Activated gamma-delta T cell treated with Interleukin-2 at 50 U/mL for 16 hours (primary cell): ENCODE measurements at places on chromosomes 7 and 10.

- DNase-seq: no peak
Measured at GRCh38 chr10:49089557-49090188, 25.6 kb downstream of the VSTM4 start.

DNA sequence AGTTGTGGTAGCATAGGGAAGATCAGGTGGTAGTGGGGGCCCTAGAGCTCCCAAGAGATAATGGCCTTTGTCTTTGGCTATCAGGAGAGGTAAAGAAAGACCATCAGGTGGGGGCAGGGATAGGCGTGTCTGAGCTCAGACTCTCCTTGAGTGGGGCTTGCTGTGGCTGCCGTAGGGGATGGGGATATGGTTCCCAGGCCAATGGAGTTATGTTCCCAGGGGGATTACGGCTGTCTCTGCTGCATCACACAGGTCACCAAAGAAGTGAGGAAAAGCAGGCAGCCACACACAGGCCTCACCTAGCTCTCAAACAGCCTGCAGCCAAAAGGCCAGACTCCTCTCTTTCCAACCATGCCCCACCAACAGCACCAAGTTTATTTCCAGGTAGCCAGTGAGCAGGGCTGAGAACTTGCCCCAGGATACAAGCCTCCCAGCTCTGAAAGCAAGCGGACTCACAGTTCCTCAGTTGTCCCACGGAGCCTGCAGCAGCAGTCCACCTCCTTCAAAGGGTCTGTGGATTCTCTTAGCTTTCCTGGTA, 37.6 kb upstream of the C1QL3 start:
- no peak for DNase-seq

- DNase-seq: no peak
Measured at GRCh38 chr7:128947854-128948253, 10.1 kb downstream of the IRF5 start.

- no peak for DNase-seq
Measured at GRCh38 chr10:97307441-97307840, 11.6 kb upstream of the FRAT1 start.

DNA sequence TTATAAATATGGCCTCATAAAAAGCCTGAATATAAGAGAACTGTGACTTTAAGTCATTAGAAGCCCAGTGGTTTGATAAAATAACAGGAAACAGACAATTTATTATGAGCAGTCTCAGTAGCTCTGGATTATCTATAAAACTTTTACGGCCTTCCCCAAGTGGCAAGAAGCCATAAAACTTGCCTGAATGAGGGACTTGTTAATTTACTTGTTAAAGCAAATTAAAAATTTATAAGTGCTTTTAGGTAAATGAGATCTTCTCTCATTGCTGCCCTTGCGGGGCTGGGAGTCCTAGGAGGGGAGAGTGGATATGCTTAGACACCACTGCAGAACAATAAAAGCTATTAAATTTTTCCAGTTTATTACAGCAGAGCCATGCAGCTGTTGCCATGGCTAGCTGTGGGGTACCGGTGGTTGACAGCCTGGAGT, 499.9 kb downstream of the AUTS2 start:
- no peak for DNase-seq

DNA sequence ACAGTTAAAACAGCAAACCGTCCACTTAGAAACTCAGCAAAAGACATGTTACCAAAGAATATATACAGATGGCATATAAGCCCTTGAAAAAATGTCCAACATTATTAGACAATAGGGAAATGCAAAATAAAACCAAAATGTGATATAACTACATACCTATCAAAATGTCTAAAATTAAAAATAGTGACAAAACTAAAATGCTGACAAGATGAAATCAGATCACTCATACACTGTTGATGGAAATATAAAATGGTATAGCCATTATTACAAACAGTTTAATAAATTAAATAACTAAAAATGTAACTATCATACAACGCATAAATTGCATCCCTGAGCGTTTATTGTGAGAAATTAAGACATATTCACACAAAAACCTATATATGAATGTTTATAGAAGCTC, 939.7 kb upstream of the ZWINT start:
- DNase-seq: no peak

DNA sequence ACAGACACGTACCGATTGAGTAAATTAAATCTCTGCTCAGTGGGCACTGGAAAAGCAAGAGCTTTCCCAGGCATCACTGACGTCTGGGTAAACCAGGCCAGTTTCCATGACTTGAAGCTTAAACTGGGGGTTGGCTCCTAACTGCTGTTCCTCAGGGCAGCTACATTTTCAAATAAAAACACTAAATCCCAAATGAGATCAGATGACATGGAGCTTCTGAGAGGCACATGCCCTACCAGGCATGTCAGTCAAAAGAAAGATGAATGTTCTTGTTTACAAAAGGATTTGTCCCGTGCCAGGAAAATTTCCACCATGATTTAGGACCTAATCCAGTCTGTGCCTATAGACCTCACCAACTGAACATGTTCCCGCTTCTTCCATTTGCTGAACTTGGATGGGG, 220.2 kb downstream of the KCNMA1 start:
- no peak for DNase-seq

DNA sequence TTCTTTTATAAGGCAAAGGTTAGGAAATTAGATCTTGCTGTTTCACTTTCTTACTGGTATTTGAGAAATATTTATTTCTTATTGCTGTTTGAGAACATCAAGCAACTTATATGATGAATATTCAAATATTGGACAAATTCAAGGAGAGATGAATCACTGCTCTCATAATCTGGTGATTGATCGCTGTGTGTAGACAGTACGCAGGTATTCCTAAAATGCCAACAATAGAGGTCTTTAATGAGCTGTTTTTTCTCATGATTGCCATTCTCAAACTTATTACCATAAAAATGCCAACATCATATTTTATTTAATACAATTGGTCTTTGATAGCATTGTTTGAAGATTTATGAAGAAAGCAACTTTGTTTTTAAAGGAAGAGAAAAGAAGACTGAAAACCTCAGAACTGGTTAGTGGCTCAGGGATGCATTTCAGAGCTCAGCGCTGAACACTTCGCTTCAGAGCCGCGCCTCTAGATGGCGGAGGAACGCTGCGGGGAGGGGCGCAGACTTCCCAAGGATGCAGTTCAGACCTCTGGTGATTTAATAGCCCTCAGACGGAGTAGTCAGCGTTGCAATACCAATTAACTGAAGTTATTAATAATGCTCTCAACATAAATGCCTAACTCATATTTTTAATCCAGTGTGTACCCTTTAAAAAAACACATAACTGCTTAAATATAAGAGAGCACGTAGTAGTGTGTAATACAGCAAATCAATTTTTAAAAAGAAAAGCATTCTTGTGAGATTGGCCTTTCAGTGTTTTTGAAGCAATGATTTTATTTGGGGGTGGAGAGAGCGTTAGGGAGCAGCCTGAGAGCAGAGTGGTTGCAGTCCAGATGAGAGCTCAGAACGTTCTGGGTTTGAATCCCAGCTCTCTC, 38.5 kb upstream of the STEAP4 start:
- no peak for DNase-seq

- DNase-seq: no peak
Measured at GRCh38 chr10:100697070-100697469, 48.3 kb upstream of the PAX2 start.

- no peak for DNase-seq
Measured at GRCh38 chr10:73456187-73456890, 23.0 kb upstream of the MSS51 start.

- no peak for DNase-seq
Measured at GRCh38 chr10:102596506-102596971, 47.7 kb upstream of the TRIM8 start.

GRCh38 chr10:78727728-78728127, 341.0 kb upstream of the ZMIZ1 start:
- DNase-seq: no peak

DNA sequence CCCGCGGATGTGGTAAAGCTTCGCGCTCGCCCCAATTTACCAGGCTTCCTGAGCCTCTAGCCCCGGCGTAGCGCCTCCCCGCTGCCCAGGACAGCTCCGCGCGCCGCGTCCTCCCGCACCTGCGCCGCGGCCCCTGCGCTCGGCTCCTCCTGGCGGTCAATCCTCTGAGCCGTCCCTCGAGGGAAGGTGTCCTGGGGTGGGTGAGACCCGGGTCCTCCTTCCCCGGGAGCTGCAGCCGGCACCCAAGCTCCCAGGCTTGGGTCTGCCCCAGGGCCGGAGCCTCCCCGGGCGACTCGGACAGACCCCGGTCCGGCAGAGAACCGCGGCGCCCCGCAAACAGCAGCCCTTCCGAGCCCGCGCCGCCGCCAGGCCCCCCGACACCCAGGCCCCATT, 512 bp downstream of the OSBPL3 start:
- peak; percentile 78 for DNase-seq

GRCh38 chr10:60316029-60316428, 73.6 kb downstream of the ANK3 start:
- no peak for DNase-seq

GRCh38 chr10:28732091-28732490, 54.8 kb downstream of the BAMBI start:
- DNase-seq: no peak

GRCh38 chr10:14625192-14625631, 149.5 kb downstream of the FAM107B start:
- no peak for DNase-seq

GRCh38 chr10:65534771-65535170, 1391.1 kb upstream of the LRRTM3 start:
- DNase-seq: no peak
